HS-5 (cell line): ENCODE measurements at places on chromosomes 7 and 10.

GRCh38 chr7:131657881-131658280 lies 101.5 kb upstream of the PODXL start:
- DNase-seq = no peak

DNA sequence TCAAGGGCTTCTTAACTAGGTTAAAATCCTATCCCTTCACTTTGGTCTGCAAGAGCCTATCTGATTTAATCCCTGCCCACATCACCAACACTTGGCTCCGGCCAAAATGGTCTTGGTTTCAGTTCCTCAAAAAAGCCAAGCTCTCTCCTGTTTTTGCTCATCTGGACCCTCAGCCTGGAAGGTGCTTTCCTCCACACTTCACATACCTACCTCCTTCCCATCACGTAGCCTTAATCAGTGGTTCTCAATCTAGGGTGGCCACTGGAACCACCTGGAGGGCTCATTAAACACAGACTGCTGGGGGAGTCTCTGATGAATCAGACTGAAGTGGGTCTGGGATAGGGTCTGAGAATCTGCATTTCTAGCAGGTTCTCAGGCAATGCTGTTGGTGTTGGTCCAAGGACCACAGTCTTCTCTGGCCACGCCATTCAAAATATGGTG lies 227.0 kb upstream of the AOAH start:
- no peak for DNase-seq

DNA sequence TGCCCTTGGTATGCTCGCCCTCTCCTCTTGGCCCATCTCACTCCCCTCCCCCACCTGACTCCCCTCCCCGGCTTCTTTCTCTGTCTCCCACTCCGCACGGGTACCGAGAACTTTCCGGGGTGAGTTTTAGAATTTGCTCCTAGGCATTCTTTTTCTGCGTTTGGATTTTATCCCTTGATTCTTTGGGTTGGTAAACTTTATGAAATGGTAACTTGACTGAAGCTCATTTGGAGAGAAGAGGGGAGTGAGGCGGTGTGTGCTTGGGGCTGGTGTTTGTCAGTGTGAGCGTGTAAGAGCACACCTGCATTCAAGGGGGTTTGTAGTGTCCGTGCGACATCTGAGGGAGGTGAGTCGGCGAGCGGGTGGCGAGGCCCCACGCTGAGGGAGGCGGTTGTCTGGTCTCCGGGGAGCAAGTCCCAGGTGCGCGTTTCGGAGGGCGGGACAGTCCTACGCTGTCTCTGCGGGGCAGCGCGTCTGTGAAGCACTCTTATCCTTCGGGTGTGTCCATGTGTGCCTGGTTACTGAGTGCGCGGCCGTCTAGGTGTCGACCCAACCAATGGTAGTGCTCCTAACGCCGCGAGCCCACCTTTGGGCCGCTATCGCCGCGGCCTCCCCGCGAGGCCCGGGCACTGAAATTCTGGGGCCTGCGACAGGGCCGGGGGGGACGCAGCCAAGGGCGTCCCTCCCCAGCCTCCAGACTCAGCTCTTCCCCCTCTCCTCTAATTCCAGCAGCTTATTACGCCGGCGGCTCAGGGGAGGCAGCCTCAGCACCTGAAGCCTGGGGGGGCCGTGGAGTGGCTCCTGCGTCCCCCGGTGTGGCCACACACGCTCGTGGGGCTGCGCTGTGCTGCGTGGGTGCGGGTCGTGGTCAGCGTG lies 2.6 kb upstream of the ZNF503 start:
- DNase-seq = no peak

DNA sequence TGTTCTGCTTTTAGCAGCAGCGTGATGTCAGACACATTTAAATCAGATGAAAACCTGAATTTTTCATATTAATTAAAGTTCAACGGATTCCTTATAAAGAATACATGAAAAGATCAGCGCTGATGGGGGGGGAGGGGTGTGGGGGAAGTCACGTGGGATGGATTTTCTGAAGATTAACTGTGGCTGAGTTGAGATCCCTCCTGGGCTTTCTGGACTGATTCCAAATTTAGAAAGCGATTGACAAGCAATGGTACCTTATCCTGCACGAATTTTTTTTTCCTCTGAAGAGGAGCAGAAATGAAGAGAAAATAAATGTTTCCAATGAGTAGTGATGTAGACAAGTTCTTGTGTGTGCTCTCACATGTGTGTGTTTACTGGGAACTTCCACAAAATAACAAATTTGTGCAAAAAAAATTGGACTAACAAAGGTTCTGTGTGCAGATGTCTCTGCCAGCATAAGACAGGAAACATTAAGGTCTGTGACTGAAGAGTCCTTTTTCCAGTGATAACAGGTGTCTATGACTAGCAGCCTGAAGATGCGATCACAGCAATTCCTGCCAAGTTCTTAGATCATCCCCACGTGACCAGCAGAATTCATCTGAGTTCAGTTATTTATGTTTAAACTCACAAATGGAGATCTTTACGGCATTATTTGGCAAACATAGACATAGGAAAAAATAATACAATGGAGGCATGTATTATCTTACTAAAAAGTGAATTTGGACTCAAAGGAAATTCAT lies 585.2 kb upstream of the CELF2 start:
- DNase-seq = no peak

GRCh38 chr7:19554581-19554980 lies 154.3 kb downstream of the POLR1F start:
- DNase-seq = no peak

GRCh38 chr10:93999401-93999851 lies 5.7 kb downstream of the PLCE1 start:
- DNase-seq = no peak
